Activated CD8-positive, alpha-beta T cell treated with anti-CD3 and anti-CD28 coated beads for 36 hours (primary cell): ENCODE measurements at places on chromosomes 1 and 21. TPM values are rescaled to one million over a fixed set of nuclear protein-coding genes. Genes with fewer than 3 reads are reported as not detected.

DNA sequence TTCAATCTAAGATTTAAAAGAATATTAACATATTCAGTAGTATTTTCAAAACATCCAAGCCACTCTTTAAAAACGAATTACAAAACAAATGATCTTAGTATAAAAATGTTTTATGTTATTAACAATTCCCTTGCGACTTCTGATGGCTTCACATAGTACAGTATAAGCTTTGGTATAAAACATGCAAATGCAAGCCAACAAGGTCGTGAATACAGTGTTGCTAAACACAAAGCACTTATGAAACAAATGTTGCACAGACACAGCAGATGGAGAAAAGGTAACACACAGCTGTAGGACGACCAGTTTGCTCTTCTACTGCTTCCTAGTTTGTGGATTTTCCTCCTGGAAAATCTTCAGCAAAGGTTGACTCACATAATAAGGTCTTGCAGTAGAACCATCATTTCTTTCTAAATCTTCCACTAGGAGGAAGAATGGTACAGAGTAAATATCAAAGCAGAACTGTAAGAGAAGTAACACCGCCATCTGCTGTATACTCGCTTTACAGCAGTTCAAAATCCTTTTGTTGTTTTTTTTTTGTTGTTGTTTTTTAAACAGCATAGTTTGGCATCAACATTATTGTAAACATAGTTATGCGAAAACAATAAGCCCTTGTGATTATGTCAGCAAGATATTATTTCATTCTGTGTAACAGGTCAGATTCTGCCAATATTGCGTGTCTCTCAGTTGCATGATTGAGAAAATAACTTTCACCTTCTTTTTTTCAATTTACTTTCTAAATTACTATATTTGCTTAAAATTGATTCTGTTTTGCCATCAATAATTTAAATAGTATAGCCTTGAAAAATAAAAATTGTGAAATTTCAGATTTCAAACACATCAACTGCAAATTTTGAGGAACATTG, 69.5 kb downstream of the LHX8 start:
- H3K36me3 ChIP-seq: no peaks in the 10 kb centered on the region
- H3K4me1 ChIP-seq: no peaks in the 10 kb centered on the region

Gene GJA8
- total RNA-seq: not detected

Gene SLAMF8
- total RNA-seq: 0.54 TPM

- no peak for DNase-seq
- peaks cover 39% of the 10 kb centered on the region for H3K4me1 ChIP-seq
- peaks cover 49% of the 10 kb centered on the region for H3K36me3 ChIP-seq
- H3K4me3 ChIP-seq: no peak overlapping the region
- H3K27ac ChIP-seq: no peak overlapping the region
Measured at GRCh38 chr1:29162025-29162424, 19.7 kb downstream of the SRSF4 start.

Gene CHI3L2
- 10.4 TPM for total RNA-seq

Gene PRDM16
- total RNA-seq: 0.29 TPM

Gene CLCNKA
- total RNA-seq: not detected

- no peaks in the 10 kb centered on the region for H3K27me3 ChIP-seq
- peak overlapping the region; percentile 24 for H3K4me3 ChIP-seq
- peaks cover 50% of the 10 kb centered on the region for H3K4me1 ChIP-seq
- H3K27ac ChIP-seq: no peak overlapping the region
Measured at GRCh38 chr1:154445040-154445472, 39.9 kb downstream of the IL6R start.

DNA sequence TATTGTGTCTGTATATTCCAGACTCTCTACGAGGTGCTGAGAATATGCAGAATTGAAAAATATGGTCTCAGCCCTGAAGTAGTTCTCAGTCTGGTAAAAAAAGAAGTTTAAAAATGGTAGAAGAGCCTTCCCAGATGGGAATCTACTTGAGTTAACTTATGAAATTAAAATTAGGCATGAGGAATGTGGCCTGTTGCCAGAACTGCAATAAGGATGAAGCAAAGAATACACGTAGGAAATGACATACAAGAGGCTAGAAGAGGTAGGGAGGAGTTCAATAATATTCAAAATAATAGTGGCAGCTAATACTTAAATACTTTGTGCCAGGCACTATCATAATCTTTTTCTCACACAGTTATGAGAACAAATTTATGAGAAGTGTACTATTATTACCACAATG, 6.3 kb downstream of the ASPM start:
- no peak overlapping the region for H3K27ac ChIP-seq
- no peak overlapping the region for H3K4me3 ChIP-seq
- peaks cover 30% of the 10 kb centered on the region for H3K36me3 ChIP-seq
- no peak for DNase-seq
- peaks cover 11% of the 10 kb centered on the region for H3K27me3 ChIP-seq

DNA sequence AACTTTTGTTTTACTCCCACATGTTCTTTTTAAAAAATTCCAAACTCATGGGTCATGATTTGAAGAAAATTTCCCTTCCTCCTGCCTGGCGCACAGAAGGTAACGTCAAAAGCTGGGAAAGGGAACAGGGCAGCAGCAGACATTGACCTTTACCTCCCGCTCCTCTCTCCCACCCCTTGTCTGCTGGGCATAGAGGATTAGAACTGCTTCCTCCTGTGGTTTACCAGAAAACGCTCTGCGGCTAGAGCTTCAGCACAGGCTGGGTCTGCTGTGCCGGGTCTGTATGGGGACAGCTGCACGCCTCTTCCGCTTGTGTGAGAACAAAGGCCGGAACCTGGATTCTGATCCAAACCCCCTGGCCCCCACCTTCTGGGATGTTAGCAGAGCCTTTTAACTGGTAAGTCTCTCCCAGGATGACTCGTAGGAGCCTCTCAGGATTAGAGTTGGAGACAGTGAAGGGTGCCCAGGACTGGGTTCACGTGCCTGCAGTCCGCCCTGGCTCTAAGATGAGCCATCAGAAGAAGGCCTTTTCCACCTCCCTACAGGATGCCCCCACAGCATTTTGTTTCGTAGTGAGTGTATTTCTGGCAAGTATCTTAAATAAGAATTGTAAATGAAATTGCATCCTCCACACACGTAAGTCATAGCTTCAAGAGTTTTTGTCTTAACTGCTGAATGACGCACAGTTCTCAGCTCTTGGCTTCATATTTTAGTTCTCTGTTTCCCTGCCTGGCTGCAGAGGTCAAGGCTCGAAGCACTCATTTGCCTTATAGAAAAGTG, 5.2 kb downstream of the H6PD start:
- H3K27me3 ChIP-seq: no peaks in the 10 kb centered on the region
- no peaks in the 10 kb centered on the region for H3K36me3 ChIP-seq
- H3K4me1 ChIP-seq: peaks cover 50% of the 10 kb centered on the region
- peak overlapping the region; percentile 44 for H3K4me3 ChIP-seq
- H3K27ac ChIP-seq: peak overlapping the region; percentile 76

Gene ANKRD35
- 0.54 TPM for total RNA-seq

DNA sequence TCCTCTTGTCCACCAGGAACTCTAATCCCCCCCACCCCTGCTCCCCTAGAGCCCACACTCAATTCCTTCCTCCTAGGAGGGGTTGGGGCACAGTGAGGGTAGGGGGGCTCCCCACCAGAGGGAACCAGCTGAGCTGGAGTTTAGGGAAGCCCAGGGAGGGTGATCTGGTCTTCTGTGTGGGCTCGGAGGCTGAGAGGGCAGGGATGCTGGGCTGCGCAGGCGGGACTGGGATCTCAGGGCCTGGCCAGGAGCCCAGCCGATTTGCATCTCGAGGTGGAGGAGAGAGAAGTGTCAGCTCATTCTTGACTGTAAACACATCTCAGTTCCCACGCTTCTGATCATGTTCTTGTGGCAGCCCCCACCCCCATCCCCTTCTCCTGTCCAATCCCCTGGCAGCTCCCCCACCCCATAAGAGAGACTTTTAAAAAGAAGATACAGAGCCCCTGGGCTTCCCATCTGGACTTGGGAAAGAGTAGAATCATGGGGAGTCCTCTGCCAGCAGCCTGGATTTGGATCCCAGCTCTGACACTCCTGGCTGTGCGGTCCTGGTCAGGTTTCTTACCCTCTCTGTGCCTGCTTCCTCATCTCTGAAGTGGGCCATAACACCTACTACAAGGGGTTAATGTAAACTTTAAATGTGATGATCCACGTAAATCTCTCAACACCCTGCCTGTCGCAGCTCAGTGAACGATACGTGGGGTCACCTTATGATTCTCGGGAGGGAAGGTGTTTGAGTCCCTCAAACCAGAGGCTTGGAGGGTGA, 6.6 kb downstream of the PEAR1 start:
- H3K27me3 ChIP-seq: peaks cover 8% of the 10 kb centered on the region
- no peaks in the 10 kb centered on the region for H3K36me3 ChIP-seq
- no peak for DNase-seq
- H3K4me3 ChIP-seq: no peak overlapping the region
- H3K27ac ChIP-seq: no peak overlapping the region

Gene CASZ1
- total RNA-seq: 2.9 TPM
